T-cell (primary cell): ENCODE measurements at places on chromosomes 4 and X.

DNA sequence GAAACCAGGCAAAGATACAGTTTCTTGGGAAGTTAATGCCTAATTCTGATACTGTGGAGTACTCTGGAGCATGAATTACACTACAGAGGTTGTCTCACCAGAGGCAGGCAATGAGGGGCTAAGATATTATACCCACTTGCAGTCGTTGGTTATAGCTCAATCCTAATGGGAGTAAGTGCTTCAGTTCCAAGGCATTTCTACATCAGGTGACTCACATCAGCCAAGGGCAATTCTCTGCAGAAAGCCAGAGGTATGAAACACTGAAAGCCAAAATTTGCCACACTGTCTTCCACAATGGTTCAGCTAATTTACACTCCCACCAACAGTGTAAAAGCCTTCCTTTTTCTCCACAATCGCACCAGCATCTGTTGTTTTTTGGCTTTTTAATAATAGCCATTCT is 174.0 kb upstream of the IL15 start:
- DNase-seq, result no peak

DNA sequence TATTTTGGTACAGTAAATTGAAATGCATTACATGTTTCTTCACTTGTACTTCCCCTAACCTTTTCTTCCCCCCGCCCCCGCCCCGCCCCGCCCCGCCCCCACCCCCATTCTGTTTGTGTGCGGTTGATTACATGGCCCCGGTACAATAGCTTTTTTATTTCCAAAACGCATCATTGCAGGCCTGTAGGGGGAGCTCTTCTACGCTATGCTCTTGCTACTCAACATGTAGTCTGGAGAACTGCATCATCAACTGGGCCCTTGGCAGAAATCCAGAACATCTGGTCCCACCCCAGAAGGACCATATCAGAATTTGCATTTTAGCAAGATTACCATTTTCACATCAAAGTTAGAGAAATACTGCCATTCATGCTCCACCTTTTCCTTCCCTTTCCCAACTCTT is 333.3 kb upstream of the DDX53 start:
- DNase-seq, result no peak

- DNase-seq, result no peak
Measured at GRCh38 chrX:48918301-48918642, 552 bp downstream of the PIM2 start.

GRCh38 chr4:141814499-141814898 is 178.1 kb downstream of the IL15 start:
- DNase-seq, result no peak

DNA sequence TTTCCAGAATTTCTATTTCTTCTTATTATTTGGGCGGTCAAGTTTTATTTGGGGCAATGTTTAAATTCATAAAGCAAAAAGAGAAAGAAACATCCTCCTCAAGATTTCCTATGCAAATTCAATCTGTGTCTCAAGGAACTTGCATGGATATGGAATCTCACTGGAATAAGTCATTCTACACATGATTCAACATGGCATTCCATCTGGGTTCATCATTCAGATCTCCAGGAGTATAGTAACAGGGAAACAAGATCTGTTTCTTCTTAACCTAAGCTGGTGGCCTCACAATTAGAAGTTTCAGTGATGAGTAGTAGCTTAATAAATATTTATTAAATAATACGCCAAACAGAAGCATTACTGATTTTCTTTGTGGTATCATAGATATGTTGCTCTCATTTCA is 19.8 kb downstream of the KLHL34 start:
- no peak for DNase-seq

DNA sequence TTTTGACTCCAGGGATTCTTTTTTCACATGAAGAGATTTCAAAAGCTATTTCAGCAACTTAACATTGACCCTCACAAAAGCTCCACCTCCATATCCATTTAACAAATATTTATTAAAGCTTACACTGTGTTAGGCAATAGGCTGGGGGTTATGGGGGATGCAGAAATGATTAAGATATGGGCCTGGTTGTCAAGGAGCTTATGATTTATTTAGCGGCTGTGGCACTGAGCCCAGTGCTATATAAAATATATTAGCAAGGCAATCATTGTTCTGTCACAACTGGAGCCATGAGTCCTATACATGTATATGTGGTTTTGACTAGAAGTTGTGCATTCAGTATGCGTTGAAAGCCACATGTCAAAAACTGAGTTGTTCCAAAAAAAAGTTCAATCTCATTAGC is 131.1 kb downstream of the GPC3 start:
- DNase-seq, result no peak

GRCh38 chr4:40530961-40531635 is 98.6 kb downstream of the RBM47 start:
- DNase-seq, result no peak

- DNase-seq, result no peak
Measured at GRCh38 chr4:137961051-137961438, 281.1 kb downstream of the SLC7A11 start.

DNA sequence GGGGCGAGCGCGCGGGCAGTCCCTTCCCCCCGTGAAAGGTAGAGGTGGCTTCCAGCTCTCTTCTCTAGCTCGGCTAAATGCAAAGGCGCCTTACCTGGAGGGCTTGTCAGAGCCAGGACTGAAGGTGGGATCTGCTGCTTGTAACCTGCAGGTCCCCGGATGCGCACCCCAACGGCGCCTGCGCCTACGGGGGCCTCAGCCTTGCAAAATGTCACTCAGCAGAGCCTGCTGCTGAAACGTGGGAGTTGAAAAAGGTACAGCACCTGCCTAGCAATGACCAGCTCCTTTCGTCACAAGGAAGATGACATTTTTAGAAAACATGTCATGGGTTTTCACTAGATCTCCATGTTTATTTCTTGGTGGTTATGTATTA is 583 bp downstream of the ABHD18 start:
- DNase-seq, result peak; percentile 78

DNA sequence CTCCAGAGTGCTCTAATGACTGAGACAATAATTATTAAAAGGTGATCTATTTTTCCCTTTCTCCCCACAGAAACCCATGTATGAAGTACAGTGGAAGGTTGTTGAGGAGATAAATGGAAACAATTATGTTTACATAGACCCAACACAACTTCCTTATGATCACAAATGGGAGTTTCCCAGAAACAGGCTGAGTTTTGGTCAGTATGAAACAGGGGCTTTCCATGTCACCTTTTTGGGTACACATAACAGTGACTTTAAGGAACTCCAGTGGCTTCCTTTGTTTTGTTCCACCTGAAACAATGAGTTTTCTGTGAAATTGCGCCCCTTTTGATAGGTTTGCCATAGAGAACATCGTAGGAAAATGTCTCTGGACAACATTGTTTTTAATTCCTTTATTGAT is 69.6 kb downstream of the KIT start:
- no peak for DNase-seq

DNA sequence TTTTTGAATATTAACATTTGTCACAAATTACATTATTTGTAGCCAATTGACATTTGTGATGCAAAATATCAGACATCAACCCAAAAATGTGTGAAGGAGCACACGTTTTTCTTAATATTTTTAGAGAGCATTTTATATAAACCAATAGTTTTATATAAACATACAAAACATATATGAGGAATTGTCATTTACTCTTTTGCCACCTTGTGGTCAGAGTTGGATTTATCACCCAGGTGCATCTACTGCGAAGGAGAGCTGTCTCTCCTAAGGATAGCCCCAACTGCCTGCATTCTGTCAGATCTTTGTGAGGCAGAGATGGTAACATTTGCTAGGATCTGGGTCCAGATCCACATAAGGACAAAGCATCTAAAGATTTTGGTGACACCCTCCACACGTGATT is 2.5 kb upstream of the USP27X start:
- DNase-seq, result no peak

GRCh38 chr4:150402871-150403272 is 179.1 kb upstream of the MAB21L2 start:
- no peak for DNase-seq

DNA sequence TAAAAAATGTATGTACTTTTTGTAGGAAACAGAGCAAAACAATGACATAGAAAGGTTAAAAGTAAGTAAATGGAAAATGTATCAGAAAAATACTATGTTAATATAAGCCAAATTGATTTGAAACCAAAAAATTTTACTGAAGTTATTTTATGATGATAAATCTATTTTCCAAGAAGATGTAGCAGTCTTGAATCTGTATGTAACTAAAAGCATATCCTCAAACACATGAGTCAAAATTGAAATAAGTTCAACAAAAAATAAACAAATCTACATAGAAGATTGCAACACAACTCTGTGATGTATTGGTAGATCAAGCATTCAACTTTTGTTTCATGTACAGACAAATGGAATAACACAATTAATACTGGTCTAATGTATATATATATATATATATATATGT is 450.0 kb downstream of the SPRY1 start:
- no peak for DNase-seq

GRCh38 chr4:7474320-7474719 is 39.6 kb upstream of the PSAPL1 start:
- DNase-seq, result no peak

DNA sequence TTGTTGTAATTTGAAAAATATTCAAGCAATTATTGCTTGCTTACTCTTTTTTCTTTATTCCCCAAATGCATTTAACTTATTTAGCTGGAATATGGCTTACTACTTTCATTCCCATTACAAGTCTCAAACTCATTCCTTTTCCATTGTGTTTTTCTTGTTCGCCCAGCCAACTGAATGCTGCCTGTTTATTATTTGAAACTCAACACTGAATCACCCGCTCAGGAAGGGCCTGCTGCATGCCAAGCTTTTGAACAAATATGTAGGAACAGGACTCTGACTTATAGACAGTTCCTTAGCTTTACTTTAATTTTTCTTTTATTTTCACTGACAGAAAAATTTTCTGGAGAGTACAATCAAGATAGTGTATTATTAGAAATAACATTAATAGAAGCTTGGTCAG is 12.9 kb downstream of the PCDH18 start:
- no peak for DNase-seq

- DNase-seq, result no peak
Measured at GRCh38 chr4:185740471-185740873, 71.5 kb downstream of the SORBS2 start.

DNA sequence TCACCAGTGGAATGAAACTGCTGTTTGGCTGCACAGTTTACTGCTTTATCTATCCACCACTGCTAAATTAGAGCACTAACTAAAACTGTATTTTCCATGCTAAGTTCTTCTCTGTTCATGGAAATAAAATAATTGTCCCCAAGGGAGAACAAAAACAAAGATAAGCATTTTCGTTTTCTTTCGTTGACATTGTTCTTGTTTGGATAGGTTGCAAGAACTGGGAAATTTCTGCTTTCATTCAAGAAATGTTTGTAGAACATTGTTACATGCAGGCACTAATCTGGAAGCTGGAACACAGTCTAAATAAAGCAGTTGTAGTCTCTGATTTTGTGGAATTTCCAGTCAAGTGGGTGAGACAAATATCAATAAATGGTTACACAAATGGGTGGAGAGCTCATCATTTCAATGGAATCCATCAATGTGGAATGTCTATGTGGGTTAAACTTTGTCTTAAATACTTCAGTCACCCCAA is 5.8 kb upstream of the CXCL8 start:
- DNase-seq, result no peak

DNA sequence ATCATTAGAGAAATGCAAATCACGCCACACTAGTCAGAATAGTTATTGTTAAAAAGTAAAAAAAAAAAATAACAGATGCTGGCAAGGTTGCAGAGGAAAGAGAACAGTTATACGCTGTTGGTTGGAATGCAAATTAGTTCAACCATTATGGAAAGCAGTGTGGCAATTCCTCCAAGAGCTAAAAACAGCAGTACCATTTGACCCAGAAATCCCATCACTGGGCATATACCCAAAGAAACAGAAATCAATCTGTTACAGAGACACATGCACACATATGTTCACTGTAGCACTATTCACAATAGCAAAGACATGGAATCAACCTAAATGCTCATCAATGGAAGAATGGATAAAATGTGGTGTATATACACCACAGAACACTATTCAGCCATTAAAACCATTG is 388.7 kb upstream of the FMR1 start:
- DNase-seq, result no peak

DNA sequence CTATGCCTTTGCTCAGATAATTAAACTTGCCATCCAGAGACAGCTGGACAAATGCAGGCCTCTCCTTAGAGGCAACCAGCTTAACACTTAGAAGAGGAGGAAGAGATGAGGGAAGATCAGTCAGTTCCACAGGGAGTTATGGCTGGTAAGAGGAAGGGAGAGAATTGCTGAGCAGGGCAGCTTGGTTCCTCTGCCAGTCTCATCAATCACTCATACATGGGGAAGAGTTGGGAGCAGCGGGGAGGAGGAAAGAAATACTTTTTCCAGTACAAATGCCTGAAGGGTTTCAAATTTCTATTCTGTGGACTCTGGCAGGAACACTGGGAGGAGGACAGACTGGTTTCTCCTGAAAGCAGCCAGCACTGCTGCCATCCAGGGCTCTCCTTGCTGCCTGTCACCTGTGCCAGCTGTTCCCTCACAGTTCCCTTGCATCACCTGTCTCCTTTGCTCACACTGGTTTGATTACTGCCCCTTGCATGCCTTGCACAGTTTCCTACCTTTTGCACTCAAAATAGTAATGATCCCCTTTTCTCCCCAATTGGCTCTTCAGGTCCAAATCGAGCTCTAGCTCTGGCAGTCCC is 59.5 kb downstream of the PGRMC2 start:
- no peak for DNase-seq

DNA sequence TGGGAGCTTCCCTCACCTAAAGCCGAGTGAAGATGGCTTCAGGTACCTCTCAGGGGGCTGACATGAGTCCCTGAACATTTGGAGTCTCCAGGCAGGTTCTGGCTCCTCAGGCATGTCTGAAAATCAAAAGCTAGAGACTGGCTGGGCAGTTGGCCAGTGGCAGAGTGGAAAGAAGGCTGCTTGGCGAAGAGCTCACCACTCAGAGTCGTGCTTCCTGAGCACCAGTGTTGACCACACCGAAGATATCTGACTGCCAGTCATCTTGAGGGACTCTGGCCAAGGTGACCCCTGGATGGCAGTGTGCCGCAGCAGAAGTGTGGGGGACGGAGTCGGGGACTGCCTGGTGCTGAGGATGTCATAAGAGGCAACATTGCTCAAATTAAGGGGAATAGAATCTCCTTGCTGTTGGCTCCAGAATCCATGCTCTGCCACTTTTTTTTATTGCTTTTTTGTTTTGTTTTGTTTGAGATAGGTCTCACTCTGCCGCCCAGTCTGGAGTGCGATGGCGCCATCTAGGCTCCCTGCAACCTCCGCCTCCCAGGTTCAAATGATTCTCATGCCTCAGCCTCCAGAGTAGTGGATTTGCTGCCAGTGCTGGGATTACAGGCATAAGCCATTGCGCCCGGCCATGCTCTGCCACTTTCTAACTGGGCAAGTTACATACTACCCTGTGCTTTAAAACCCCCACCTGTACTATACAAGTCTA is 172.5 kb upstream of the GATB start:
- DNase-seq, result no peak

DNA sequence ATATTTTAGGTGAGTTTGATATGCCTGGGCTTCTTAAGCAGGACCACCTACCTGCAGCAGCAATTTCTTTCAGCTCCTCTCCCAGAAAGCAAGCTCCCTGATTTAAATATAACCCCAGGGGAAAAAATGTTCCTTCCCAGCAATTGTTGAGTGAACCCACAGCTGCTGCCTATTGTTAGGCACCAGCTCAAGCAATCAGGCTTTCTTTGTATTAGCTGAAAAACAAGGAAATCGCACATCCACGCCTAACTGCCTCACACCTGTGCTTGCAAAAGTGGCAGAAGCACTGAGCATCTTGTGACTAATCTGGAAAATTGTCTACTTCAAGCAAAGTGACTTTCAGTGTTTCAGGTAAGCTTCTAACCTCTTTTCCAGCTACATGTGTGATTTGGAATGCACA is 432.2 kb downstream of the SMARCA1 start:
- no peak for DNase-seq
